GDM1 (cell line): ENCODE measurements at places on chromosomes 13 and 19.

- no peak for DNase-seq
Measured at GRCh38 chr13:62113179-62113578, 697.5 kb upstream of the PCDH20 start.

GRCh38 chr13:100432611-100433010 lies 156.0 kb downstream of the GGACT start:
- DNase-seq: no peak

DNA sequence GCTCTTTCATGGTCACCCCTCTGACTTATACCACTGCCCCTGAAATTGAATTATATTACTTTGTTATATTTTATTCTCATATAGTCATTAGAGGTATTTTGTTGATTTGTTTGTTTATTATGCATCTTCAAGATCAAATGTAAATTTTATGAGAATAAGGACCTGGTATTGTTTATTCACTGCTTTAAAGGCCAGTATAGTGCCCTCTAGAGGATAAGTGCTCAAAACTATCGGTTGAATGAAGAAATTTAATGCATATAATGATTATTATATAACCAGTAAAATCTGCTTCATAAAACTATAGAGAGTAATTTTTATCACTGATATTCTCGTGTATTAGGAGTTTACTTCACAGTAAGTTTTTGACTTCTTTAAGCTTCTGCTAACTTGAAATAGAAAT lies 1401.9 kb downstream of the SLITRK1 start:
- no peak for DNase-seq

- DNase-seq: no peak
Measured at GRCh38 chr13:35388441-35389355, 87.8 kb downstream of the MAB21L1 start.

DNA sequence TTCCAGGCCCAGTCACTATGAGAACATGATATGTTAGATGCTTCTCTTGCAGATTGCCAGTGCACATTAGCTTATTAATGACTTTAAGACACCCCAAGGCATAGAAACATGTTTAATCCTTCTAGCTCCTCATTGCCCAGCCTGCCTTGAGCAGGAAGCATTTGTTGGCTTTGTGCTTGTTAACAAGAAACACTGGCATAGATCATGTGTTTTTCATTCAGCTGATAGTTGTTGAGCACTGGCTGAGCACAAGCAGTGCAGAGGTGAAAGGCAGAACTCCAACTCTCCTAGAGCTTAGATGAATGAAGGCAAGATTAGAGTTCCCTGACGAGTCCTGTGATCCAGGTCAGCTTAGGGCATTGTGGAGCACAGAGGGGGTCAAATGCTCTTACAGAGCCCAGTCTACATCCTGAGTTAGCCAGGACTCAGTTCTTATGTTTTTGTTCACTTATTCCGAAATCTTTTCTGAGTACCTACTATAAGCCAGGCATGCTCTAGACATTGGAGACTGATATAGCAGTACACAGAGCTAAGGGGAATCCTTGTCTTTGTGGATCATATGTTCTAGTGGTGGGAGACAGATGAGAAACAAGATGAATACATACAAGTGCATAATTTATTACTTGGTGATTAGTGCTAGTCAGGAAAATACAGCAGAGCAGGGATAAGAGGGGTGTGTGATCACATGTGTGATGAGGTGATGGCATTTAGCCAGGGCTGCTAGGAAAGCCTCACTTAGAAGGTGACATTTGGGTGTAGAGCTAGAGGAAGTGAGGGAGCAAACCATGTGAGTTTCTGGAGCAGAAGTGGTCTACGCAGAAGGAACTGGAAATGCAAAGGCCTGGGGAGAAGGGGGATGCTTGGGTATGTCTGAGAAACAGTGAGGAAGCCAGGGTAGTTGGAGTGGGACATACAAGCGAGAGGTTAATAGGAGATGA lies 101.2 kb downstream of the WASF3 start:
- DNase-seq: no peak

DNA sequence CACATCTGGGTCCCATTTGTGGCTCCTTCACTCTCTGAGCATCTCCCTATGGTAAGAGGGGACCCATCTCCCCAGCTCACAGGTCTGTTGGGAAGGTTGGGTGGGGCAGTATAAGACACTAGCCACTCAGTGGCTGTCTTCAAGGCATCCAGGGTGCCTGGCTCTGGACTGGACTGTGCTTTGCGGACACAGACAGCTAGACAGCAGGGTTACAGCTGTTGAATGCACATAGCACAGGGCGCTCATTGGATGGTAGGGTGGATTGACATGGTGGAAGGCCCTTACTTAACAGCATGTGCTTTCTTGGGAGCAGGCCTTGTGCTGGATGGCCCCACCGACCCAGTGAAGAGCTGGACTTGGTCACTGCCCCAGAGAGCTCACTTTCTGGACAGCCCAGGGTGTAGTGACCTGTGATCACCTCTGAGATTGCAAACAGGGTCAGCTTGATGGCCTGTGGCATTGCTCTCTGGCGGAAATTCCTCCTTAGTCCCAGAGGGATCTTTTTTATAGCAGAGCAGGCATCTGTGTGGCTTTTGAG lies 1.9 kb downstream of the ZNF444 start:
- no peak for DNase-seq

GRCh38 chr13:89212186-89212585 lies 1541.0 kb downstream of the SLITRK5 start:
- no peak for DNase-seq

DNA sequence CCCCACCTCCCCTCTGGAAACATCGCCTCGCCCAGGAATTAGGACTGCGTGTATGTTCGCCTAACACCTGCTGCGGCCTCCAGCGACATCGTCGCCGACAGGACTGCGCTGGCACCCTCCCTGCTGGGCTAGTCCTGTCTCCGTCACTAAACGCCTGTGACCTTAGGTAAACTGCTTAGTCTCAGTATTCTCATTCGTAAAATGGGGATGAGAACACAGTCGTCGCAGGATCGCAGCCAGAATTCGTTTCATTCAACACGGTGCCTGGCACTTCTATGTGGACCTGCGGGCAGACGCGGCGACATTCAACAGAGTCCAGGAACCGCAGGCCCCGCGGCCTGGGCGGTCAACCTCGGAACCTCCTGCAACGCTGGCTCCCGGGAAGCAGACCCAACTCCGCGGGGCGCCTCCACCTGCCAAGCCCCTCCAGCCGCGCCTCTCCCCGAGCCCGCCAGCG lies 485 bp downstream of the CRYL1 start:
- peak; percentile 37 for DNase-seq

DNA sequence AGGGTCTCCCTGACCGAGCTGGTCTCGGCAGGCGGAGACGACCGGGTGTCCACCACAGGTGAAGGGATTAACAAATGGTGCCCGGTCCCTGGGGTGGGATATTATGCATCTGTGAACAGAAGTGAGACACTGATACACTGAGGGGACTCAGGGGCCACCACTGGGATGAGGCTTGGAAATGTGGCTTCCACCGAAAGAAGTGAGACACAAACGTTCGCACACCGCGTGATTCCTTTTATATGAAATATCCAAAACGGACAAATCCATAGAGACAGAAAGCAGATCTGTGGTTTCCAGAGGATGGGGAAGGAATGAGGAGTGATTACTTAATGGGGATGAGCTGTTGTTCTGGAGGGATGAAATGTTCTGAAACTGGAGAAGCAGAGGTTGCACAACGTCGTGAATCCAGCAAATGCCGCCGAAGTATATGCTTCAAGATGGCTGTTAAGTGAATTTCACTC lies 47.5 kb downstream of the C13orf46 start:
- no peak for DNase-seq

DNA sequence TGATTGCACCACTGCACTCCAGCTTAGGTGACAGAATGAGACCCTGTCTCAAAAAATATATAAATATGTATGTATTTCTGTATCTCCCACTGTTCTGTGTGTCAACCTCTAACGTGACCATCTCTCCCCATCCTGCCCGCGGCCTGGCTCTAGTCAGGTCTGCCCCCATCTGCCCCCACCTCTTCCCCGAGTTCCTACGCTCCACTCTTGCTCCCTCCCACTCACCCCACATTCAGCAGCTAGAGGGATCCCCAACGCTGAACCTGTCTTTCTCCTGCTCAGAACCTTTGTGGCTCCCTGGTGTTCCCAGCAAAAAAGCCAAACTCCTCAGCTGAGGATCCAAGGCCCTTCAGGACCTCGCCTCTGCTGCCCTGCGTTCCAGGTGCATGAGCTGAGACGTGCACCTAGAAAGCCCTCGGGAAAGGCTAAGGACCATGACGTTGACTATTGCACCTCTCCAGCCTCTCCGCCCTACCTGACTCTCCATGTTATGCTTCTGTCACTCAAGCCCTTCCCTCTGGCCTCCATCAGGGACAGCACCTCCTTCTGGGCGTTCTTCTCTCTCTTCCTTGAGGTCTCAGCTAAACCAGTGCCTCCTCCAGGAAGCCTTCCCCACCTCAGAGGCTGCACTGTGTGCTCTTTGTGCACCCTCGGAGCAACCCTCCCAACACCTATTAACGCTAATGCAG lies 18.1 kb downstream of the AKT2 start:
- no peak for DNase-seq

GRCh38 chr13:45849408-45849807 lies 2.1 kb downstream of the SIAH3 start:
- no peak for DNase-seq

DNA sequence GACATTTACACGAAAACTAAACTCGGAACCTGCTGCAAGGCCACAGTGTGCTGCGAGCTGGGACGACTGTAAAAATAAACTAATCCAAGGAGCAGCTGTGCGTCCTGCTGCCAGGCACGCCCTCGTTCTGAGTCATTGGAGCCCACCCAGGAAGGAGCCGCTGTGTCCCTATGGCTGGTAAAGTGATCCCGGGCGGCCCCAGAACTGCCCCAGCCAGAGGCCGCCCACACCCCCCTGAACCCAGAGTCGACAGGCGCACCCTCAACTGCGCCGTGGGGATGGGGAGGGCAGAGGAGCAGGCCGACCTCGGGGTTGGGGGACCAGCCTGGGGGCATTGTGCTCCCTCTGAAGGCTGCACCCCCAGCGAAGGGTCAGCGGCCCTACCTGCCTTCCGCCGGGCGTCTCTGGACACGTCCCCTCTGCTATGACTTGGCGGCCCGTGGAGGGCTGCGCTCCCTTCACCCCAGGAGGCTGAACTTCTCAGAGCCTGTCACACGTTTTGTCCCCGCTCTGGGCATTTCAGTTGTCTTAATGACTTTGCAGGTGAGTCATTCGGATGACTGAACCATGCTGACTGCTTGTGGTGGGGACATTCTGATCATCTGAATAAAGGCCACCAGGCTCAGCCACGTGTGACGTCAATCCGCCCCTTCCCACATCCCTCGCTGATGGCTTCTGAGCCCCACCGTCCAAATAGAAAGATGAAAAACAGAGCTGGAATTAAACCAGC lies 42.7 kb downstream of the ADPRHL1 start:
- no peak for DNase-seq
